Activated naive CD4-positive, alpha-beta T cell treated with anti-CD3 and anti-CD28 coated beads, Interleukin-2, amount 10 ng/mL, durations not matched to agents 5 hours and 36 hours (primary cell): ENCODE measurements at places on chromosomes 2 and 18. TPM values are rescaled to one million over a fixed set of nuclear protein-coding genes. Genes with fewer than 3 reads are reported as not detected.

Gene NR4A2
- total RNA-seq, result 1.4 TPM

Gene TDRD15
- not detected for total RNA-seq

Gene CHAC2
- total RNA-seq, result 8.1 TPM

Gene CNTNAP5
- total RNA-seq, result not detected

Gene DSG1
- not detected for total RNA-seq

Gene EFHD1
- 7.1 TPM for total RNA-seq
